ENCODE measurements at places on chromosomes 11 and 22.
A peak's percentile ranks its signal among the peaks of the same experiment; 100 is the strongest.

DNA sequence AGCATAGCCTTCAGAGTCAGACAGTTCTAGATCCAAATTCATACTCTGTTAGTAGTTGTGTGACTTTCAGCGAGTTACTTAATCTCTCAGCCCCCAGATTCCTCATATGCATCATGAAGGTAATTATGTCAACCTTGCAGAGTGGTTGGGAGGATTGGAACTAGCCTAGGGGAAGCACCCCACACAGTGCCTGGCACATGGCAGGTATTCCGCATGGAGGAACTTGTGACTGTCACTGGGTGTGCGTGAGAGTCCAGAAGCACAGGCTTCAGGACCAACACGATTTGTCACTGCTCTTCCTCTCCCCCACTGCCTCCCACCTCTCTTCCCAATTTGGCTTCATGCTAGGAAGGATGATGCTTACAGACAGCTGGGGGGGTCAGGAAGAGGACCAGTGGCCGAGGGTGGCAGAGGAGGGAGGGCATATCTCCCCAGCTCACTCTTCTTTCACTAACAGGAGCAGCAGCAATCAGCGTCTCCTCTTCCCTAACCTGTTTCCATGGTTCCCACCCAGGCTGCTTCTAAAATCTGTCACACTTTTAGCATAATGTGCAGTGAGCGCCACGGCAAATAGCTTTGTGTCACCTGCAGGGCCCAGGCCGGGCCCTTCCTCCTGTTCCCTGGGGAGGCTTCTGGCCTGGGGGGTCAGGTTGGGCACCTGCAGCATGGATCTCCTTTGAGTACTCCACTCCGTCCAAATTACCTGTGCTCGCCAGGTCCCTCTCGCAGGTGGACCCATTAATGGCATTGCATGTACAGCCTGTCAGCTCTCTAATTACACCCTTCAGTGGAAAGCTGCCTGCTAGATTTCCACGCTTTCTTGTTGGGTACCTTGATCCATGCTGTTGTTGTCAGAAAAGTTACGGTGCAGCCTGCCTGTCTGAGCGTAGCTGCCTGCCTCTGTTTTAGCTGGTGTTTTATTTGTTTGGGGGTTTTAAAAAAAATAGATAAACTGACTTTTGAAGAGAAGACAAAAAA lies 400.4 kb downstream of the NXPE2 start:
- DNase-seq = no peak

DNA sequence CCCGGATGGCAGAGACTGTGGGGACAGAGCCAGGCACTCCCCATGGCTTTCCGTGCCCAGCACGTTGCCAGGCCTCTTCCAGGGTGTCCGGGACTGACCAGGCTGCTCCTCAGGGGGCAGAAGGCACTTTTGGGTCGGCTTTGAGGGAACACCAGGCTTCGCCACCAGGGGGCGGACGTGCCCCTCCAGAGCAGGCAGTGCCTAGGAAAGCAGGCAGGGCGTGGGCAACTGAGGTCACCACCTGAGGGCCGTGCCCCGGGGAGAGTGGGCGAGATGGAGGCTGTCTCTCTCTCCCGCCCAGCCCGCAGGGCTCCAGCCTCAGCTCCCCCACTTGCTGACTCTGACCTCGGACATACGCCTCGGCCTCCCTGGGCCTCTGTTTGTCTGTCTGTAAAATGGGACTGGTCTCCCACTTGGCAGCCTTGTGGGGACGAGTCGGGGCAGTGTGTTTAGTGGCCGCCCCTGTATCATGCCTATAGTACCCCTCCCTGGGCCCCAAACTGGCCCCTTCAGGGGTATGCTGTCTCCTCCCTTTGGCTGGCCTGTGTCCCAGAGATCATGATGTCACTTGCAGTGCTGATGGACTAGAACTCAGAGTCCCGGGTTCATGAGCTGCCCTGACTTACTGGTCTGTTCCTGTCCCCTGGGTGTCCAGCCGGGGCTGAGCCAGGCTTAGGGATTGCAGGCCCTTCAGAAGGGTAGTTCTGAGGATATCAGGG lies 4.4 kb upstream of the PRR5 start:
- peak; percentile 86 for DNase-seq

DNA sequence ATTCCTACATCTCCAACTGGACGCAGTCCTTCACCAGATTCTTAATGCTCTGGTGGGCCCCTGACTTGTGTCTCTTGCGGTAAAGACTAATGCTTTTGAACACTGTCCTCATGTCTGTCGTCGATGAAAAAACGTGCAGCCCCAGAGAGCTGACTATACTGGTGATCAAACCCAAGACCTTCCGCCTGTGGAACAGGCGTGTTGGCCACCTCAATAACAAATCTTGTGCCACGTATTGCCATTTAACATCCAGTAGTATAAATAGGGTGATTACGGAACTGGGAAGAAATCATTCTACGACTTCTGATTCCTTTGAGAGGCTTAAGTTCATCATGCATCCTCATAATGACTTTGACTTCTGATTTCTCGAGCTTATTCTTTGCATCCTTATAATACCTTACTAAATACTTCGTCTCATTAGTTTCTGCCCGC lies 45.6 kb downstream of the OR4D9 start:
- DNase-seq = no peak

DNA sequence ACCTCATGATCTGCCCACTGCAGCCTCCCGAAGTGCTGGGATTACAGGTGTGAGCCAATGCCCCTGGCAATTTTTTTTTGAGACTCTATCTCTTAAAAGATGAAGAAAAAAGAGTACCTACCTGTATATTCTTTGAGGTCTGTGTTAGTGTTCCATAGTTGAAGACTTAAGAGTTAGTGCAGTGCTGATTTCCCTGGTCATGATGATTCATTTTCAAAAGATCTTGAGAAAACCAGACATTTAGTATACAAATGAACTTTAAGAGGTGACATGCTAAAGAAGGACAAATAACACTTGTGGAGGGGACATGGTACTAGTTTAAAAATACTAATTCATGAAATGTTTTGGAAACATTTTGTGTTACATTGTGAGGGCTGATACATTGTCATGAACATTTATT lies 17.7 kb downstream of the CBL start:
- no peak for DNase-seq

GRCh38 chr11:61947486-61948210 lies 2.5 kb upstream of the BEST1 start:
- DNase-seq = peak; percentile 68

GRCh38 chr11:15473954-15474837 lies 359.5 kb downstream of the INSC start:
- no peak for DNase-seq
